Bronchial epithelial cell (primary cell): ENCODE measurements at places on chromosomes 3 and 15.
A peak's percentile ranks its signal among the peaks of the same experiment; 100 is the strongest.

DNA sequence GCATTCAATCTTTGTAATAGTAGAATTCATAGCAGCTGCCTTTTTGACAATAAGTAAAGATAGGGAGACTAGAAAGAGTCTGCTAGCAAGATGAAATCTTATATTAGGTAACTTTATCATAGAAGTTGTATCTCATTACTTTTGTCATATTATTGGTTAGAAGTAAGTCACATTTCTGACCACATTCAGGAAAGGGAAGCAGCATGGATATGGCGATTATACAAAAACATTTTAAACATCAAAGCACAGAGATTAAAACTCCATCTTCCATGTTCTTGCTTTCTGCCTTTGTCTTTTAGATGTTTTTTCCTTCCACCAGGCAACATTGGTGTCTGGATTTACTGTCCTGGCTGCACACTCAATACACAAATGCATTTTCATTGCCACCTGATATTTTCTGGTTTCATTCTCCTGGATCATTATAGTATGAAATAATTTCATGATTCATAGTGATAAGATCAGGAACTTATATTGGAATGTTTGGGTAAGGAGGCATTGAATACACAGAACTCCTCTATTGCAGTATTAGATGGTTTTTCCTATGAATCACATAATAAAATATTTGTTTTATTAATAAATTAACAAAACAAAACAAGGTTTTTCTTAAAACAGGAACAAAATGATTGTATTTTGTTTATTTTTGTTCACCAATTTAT, 1460.3 kb upstream of the CADM2 start:
- no peak for DNase-seq

DNA sequence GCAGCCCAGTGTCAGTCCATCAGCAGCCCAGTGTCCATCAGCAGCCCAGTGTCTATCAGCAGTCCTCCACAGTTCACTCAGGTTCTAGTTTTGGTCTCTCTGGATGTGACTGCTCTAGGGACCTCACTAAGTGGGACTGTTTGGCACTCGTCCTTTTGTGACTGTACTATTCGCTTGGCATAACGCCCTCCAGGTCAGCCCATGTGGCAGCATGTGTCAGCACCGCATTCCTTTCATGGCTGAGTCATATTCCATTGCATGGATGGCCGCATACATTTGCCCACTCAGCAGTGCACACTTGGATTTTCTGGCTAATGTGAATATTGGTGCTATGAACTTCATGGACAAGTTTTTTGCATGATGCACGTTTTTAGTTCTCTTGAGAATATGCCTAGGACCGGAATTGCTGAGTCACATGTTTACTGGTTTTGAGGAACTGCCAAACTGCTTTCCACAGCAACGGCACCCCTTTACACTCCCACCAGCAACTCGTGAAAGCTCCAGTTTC, 16.4 kb downstream of the CHST13 start:
- peak; percentile 89 for DNase-seq

DNA sequence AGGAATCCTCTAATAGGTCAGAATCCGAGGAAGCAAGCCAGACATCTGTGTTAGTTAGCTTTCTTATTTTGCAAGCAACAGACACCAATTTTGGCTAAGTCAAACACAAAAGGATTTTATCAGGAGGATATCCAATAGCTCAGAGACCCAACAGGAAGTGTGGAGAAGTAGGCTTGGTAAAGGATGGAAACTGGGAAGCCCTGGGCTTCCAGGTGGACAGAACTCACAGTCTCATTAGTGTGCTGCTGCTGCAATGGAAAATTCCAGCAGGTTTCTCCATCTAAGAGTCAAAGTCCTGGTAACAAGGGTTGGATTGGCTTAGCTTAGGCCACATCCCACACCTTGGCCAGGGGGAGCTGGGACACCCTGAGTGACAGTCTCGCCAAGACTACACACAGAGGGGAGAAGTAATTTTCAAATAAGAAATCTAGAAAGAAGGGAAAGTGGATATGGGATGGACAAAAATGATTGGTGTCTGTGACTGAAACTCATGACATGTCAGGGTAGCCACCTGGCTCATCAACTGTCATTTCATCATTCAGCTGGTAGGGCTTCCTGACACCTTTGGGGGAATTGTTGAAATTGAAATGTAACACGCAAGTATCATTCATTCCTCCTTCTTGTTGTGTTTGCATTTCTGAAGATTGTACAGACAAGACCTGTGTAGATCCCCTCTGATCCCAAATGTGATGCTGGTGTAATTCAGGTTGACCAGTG, 158.6 kb downstream of the THSD4 start:
- DNase-seq: no peak

GRCh38 chr3:157317895-157318294, 118.8 kb upstream of the PTX3 start:
- DNase-seq: peak; percentile 7

GRCh38 chr15:65217526-65218482, 6.5 kb upstream of the CILP start:
- no peak for DNase-seq

- DNase-seq: no peak
Observed at GRCh38 chr15:55872471-55872870, 120.9 kb downstream of the NEDD4 start.

- DNase-seq: no peak
Observed at GRCh38 chr3:155218462-155218861, 75.0 kb downstream of the STRIT1 start.

GRCh38 chr3:115325539-115325938, 178.5 kb upstream of the ZBTB20 start:
- DNase-seq: peak; percentile 44

GRCh38 chr15:58451826-58452225, 20.0 kb downstream of the LIPC start:
- DNase-seq: no peak

GRCh38 chr3:188417271-188417696, 263.3 kb downstream of the LPP start:
- DNase-seq: no peak
